ENCODE measurements at places on chromosomes 7 and 10.

- no peak for DNase-seq
Measured at GRCh38 chr7:77444123-77444522, 28.0 kb upstream of the GSAP start.

DNA sequence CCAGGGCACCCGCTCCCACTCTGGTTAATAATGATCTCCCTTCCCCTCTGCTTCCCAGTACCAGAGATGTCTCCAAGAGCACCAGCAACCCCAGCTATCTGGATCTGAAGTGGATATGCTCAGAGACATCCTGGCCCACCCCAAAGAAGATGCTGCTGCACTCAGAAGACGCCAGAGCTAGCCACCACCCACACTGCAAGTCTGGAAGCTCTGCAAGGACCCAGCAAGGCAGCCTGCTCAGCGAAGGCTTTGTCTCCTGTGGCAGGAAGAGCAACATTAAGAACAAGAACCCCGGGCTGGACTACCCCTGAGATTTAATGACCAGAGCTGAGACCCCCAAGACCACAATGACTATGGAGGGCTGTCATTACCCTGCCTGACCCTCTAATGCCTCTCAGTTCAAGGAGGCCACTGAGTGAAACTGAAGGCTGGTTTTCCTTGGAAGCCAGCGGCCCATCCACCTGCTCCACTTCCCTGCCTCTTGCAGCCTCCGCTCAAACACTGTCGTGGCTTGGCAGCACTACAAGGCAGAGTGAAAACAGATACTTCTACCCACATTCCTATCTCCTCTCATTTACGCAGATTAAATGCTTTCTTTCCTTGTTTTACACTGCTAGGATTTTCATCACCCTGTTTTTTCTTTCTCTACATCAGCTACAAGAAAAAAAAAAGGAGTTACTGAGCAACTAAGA lies 202.2 kb downstream of the SNX10 start:
- no peak for DNase-seq

DNA sequence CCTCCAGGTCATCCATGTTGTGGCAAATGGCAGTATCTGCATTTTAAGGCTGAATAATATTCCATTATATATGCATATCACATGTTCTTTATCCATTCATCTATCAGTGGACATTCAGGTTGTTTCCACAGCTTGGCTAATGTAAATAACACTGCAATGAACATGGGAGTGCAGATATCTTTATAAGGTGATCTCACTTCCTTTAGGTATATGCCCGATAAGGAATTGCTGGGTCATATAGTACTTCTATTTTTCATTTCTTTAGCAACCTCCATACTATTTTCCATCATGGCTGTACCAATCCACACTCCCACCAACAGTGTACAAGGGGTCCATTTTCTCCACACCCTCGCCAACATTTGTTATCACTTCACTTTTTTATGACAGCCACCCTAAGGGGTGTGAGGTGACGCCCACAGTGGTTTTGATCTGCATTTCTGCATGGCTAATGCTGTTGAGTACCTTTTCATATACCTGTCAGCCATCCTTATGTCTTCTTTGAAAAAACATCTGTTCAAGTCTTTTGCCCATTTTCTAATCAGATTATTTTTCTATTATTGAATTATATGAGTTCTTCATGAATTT lies 18.9 kb downstream of the ABI1 start:
- no peak for DNase-seq

GRCh38 chr10:131513901-131514300 lies 202.4 kb upstream of the TCERG1L start:
- no peak for DNase-seq

DNA sequence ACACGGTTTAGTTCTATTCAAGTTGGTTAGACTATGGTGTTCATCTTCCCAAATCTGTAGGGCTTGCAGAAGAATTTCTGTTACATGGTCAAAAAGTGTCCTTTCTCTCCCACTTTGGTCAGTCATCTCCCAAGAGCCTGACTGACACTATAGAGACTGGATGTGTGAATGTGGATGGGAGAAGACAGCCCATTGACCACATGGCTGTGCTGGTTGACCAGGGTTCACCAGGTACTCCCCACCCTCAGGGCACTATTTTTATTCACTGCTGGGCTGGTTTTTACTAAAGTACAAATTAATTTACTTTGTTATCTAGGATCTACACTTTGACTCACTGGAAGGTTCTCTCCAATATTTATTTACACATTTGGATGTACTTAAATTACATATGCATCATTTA lies 2.3 kb downstream of the ZNF804B start:
- no peak for DNase-seq

GRCh38 chr7:7569615-7570014 lies 2.9 kb downstream of the MIOS start:
- DNase-seq: no peak

DNA sequence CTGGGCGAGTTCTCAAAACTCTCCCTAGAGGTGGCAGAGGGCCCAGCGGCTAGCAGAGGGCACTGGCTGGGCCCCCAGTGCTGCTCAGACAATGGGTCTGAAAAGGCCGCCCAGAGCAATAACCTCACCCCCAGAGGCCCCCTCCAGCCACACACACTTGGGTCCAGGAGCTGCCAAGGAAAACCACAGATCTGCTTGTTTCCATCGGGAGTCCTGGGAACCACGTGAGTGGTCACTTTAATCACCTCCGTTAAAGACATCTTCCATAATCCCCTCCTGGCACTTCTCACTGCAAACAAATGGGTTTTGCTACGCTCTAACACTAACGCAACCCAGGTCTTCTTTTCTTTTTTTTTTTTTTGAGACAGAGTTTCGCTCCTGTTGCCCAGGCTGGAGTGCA lies 30.0 kb downstream of the NUDT1 start:
- DNase-seq: no peak

GRCh38 chr7:24718977-24719491 lies 38.2 kb downstream of the GSDME start:
- DNase-seq: no peak

GRCh38 chr7:125563964-125564529 lies 634.4 kb upstream of the POT1 start:
- no peak for DNase-seq

Measured in activated CD4-positive, alpha-beta T cell treated with anti-CD3 and anti-CD28 coated beads for 48 hours (primary cell).